Pancreas (tissue), 10 donors: ENCODE measurements at places on chromosomes 11 and 22. TPM values are rescaled to one million over a fixed set of nuclear protein-coding genes. Genes with fewer than 3 reads are reported as not detected.

GRCh38 chr22:44309137-44309536 lies 3.6 kb downstream of the SHISAL1 start:
- H3K36me3 ChIP-seq: no peaks in the 10 kb centered on the region
- no peak overlapping the region for H3K27ac ChIP-seq
- DNase-seq: no peak
- H3K4me1 ChIP-seq: no peaks in the 10 kb centered on the region

DNA sequence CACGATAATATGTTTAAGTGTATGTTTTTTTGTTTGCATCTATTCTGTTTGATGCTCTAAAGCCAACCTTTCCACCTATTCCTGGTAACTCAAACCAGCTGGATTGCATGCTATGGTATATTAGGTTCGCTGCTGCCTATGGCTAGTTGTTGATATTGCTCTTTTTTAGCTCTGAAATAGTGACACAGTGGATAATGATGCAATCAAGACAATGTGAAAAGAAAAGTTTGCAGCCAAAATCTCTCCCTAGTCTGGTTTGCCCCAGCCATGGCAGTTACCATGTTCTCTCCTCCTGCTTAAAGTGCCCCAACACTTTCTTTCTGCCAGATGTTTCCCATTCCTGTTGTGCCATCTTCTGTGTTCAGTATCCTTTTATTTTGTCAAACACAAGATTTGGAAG lies 269.7 kb downstream of the DYNC2H1 start:
- H3K4me3 ChIP-seq: no peak overlapping the region
- H3K4me1 ChIP-seq: no peaks in the 10 kb centered on the region
- no peak for DNase-seq
- no peaks in the 10 kb centered on the region for H3K36me3 ChIP-seq
- H3K27me3 ChIP-seq: no peaks in the 10 kb centered on the region

DNA sequence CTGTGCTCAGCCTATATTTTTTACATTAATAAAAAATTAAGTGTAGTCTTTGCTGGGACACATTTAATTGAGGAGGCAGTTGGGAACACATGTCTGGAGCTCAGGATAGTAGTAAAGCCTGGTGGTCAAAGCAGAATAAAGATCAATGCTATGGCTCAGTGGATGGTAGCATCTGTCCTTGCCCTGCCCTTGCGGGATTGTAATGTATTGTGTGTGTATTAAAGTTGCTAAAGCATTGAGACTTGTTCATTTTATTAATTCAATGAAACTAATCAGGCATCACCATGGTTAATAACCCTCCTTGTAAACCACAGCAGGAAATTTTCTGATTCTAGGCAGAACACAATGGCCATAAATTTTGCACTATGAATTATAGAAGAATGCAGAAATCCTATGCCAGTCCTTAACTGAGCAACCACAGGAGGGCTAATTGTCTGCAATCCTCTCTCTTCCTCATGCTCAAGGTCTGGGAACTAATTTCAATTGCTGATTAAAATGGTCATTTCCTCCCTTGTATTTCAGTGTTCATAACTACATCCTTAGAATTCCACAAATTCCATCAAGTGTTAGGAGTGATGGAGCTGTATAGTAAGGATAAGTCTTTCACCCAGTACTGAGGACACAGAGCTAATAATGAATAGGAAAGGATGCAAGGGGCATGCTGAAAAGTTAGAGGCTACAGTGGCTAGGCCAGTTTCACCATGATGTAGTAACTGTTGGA lies 403.2 kb upstream of the DDI1 start:
- no peaks in the 10 kb centered on the region for H3K27me3 ChIP-seq
- no peaks in the 10 kb centered on the region for H3K4me1 ChIP-seq
- no peaks in the 10 kb centered on the region for H3K36me3 ChIP-seq
- no peak overlapping the region for H3K27ac ChIP-seq
- no peak overlapping the region for H3K4me3 ChIP-seq
- no peak for DNase-seq

DNA sequence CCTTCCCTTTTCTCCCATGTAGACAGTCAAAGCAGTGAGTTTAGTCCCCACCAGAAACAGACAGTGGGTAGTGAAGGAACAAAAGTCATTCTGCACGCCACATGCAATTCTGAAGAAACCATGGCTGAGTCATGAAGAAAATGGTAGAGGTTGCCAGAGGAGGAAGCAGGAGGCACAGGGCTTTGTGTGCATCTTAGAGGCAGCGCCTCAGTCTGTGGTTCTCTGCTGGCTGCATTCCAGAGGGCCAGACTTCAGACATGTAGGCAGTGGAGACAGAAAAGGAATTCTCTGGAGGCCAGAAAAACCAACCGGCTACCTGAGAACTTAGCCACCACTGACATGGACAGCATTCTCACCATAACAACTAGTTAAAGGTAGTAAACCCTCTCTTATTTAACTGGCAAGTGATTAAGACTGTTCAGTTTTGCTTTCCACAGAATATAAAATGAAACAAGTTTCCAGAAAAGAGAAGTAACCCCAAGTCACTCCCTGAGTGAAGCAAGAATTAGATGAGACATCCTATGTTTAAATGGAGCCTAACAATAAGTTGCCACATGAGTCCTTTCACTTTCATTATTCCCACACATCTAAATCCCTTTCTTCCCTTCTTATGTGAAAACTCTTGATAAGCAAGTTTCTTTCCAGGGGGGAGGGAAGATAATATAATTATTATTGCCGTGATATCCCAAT lies 556.1 kb downstream of the SOX6 start:
- no peak for DNase-seq
- no peaks in the 10 kb centered on the region for H3K36me3 ChIP-seq
- no peak overlapping the region for H3K4me3 ChIP-seq
- H3K27ac ChIP-seq: no peak overlapping the region

DNA sequence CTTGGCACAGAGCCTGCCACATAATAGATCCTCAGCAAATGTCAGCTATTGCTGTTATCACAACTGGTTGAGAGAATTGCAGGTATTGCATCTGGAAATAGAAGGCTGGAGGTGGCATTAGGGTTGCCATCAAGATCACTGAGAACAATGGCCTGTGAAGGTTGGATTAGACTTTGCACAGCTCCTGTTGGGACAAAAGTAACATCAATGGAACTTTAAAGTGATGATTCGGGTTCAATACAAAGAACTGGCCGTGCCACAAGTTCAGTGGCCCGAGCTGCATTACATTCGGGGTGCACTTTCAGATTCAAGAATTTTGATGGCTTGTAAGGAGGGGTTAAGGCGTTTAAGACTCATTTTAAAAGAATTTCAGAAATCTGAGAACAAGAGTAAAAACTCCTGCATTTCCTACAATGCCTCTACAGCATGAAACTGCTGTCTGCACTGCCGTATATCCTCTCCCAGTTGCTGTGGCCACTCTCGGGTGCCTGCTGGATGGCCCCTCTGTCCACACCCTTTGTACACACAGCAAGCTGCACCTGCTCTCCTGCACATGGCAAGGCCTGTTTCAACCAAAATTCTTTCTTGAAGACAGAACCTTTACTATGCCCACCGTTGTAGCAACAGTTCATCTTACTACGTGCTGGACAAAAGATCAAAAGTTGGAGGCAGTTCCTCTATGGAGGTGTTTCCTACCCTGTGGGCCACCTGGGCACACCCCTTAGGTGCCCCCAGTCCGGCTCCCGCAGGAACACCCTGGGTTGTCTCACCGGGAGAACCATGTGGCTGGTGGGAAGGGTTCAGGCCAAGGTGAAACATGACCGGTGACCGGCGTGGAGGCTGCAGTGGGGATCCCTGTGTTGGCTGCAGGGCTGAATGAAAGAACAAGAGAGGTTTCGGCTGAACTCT lies 17.5 kb upstream of the SHANK2 start:
- H3K27ac ChIP-seq: no peak overlapping the region
- no peak overlapping the region for H3K4me3 ChIP-seq
- DNase-seq: no peak
- H3K4me1 ChIP-seq: no peaks in the 10 kb centered on the region

DNA sequence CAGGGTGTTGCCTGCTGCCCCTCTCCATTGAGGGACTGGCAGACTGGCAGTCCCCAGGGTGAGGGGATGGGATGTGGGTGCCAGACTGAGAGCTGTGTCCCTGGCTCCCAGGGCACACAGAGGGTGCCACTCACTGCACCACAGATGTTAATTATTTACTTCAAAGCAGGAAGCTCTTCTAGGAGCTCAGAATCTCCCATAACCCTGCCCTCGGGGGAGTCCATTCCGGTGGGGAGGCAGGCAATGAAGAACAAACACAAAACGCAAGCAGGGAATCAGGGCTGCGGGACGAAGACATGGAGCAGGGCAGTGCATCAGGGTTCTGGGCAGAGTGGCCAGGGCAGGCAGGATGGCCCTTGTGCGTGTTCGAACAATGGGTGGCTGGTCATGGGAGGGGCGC lies 24.4 kb upstream of the FLRT1 start:
- H3K27me3 ChIP-seq: no peaks in the 10 kb centered on the region
- H3K36me3 ChIP-seq: no peaks in the 10 kb centered on the region
- H3K27ac ChIP-seq: peak overlapping the region; percentile 11
- no peak for DNase-seq

DNA sequence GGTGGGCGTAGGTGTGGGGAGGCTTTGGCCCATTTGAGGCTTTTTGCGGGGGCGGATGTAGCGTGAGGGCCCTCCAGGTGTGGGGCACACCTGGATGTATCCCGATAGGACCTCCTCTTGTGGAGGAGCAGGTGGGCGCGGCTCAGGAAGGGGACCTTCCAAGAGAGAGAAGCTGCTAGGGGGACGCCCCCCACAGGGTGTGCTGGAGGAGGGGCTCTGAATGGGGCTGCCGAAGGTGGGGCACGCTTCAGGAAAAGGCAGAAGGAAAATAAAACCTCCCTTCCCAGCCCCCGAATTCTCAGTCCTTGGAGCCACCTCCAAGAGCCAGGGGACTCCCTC lies 621 bp downstream of the SGSM1 start:
- no peaks in the 10 kb centered on the region for H3K27me3 ChIP-seq
- no peak for DNase-seq
- H3K4me1 ChIP-seq: no peaks in the 10 kb centered on the region
- no peaks in the 10 kb centered on the region for H3K36me3 ChIP-seq
- peak overlapping the region; percentile 58 for H3K27ac ChIP-seq
- H3K4me3 ChIP-seq: peak overlapping the region; percentile 61

DNA sequence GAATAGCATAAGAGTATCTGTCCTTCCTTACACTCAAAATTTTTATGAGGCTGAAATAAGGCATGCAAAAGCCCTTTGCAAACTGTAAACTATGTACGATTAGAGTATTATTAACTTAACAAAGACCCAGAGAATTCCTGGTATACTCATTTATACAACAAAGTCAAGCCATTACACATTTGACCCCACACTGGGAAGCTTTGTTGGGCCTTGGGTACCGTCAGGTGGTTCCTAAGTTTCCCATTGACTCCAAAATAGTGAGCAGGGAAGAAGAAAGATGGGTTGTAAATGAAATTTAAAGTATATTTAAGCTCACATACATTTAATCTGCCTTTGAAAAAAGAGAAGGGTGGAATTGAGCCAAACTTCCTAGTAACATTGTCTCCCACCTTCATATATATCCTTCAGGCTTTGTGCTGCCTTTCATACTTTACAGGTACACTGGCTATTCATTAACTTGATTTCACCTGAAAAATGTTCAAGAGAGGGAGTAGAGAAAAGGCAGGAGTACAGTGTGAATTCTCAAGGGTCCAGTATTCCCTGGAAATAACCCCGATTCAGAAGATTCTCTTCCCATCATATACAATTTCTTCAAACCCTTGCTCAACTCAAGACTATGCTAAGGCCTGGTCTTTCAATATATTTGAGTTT lies 68.6 kb downstream of the SOX6 start:
- DNase-seq: no peak
- no peak overlapping the region for H3K27ac ChIP-seq
- no peaks in the 10 kb centered on the region for H3K27me3 ChIP-seq
- peaks cover under 1% of the 10 kb centered on the region for H3K4me1 ChIP-seq
- no peaks in the 10 kb centered on the region for H3K36me3 ChIP-seq

DNA sequence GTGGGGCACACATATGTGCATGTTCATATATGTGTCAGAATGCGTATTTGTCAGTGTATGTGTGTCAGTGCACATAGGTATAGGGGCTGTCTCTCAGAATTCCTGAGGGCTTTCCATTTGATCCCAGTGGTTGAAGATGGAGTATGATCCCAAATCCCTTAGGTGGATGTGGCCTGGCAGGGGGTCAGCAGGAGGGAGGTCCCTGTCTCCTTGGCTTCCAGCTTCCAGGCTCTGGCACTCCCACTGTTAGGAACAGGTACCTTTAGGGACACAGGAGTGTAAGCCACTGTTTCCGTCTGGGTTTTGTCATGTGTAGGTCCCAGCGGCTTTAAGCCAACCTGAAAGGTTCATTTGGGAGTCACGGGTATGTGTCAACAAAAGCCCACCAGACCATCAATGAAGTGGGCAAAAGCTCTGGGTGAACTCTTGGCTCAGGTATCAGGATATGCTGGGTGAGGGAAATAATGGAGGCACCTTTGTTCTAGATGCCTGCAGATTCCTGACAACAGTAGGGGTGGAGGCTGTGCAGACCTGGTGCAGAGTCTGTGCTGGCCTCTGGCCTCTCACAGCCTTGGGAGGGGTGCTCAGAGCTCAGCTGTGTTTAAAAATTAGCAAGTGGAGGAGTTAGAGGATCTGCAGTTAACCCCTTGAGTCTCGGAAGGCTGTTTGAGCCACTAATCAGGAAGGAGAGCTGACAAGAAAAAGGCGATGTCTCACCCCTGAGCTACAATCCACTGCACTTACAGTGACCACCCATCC lies 9.0 kb downstream of the KCNQ1OT1 start:
- H3K36me3 ChIP-seq: no peaks in the 10 kb centered on the region
- no peak overlapping the region for H3K4me3 ChIP-seq
- H3K27ac ChIP-seq: no peak overlapping the region
- no peaks in the 10 kb centered on the region for H3K4me1 ChIP-seq
- peak; percentile 13 for DNase-seq

GRCh38 chr22:35431483-35432227 lies 31.7 kb downstream of the MCM5 start:
- H3K4me1 ChIP-seq: no peaks in the 10 kb centered on the region
- H3K4me3 ChIP-seq: no peak overlapping the region
- H3K36me3 ChIP-seq: no peaks in the 10 kb centered on the region
- no peak for DNase-seq
- no peaks in the 10 kb centered on the region for H3K27me3 ChIP-seq

DNA sequence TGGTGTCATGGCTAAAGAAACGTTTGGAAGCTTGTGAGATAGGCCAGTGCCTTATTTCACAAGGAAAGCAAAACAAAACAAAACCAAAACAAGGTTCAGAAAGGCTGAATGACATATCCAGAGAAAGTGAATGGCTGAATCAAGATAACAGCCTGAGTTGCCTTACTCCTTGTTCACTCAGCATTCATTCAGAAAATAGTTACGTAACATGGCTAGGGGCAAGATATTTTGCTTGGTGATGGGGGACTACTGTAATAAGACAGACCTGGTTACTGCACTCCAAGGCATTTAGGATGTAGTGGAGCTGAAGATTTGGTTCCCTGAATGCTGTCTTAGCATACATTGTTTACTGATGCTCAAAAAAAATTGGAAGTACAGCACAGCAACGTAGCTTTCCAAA lies 47.7 kb downstream of the C11orf91 start:
- no peak overlapping the region for H3K4me3 ChIP-seq
- no peaks in the 10 kb centered on the region for H3K36me3 ChIP-seq
- no peaks in the 10 kb centered on the region for H3K4me1 ChIP-seq
- DNase-seq: no peak
- no peak overlapping the region for H3K27ac ChIP-seq

LBHD1 gene
- 1.9 TPM for total RNA-seq

GAL3ST1 gene
- total RNA-seq: 2.2 TPM

PGM2L1 gene
- 2.2 TPM for total RNA-seq

TYR gene
- not detected for total RNA-seq

MIAT gene
- 0.46 TPM for total RNA-seq

EFCAB6 gene
- 1.6 TPM for total RNA-seq

ABCC8 gene
- total RNA-seq: 57.3 TPM

APOBEC3F gene
- 3.1 TPM for total RNA-seq
